Effector memory CD8-positive, alpha-beta T cell (primary cell): ENCODE measurements at places on chromosomes 13 and 19.

GRCh38 chr19:4541114-4541805 lies 1.4 kb upstream of the LRG1 start:
- H3K4me3 ChIP-seq = no peak overlapping the region
- no peaks in the 10 kb centered on the region for H3K4me1 ChIP-seq
- no peak overlapping the region for H3K27ac ChIP-seq
- peaks cover under 1% of the 10 kb centered on the region for H3K36me3 ChIP-seq
- DNase-seq = no peak

GRCh38 chr13:86729206-86729605 lies 930.0 kb upstream of the SLITRK6 start:
- no peak overlapping the region for H3K27ac ChIP-seq
- no peaks in the 10 kb centered on the region for H3K27me3 ChIP-seq
- H3K4me3 ChIP-seq = no peak overlapping the region
- no peaks in the 10 kb centered on the region for H3K36me3 ChIP-seq
- no peak for DNase-seq

GRCh38 chr13:75897386-75897785 lies 261.3 kb downstream of the LMO7 start:
- H3K36me3 ChIP-seq = no peaks in the 10 kb centered on the region
- H3K27me3 ChIP-seq = peaks cover 5% of the 10 kb centered on the region
- no peak overlapping the region for H3K4me3 ChIP-seq
- no peak for DNase-seq
- H3K27ac ChIP-seq = no peak overlapping the region
- no peaks in the 10 kb centered on the region for H3K4me1 ChIP-seq

DNA sequence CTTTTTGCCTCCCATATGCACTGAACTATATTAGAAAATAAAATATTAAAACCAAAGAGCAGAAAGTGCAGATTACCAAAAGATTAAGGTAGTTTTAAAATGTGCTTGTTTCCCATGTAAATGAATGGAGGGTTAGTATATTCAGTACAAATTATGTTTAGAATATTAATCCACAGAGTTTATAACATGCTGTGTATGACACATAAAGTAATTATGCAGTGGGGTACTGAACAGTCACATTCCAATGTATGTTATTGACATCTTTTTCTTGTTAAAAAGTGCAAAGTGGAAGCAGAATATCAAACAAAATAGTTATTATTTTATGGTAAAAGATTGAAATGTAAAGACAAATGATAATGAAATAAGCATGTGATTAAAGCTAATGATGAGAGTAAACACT lies 79.3 kb downstream of the GPC6 start:
- H3K27ac ChIP-seq = no peak overlapping the region
- DNase-seq = no peak
- H3K27me3 ChIP-seq = no peaks in the 10 kb centered on the region
- H3K4me3 ChIP-seq = no peak overlapping the region

GRCh38 chr19:4375164-4376027 lies 25.0 kb downstream of the SH3GL1 start:
- peak overlapping the region; percentile 46 for H3K27ac ChIP-seq
- H3K27me3 ChIP-seq = no peaks in the 10 kb centered on the region
- H3K4me3 ChIP-seq = peak overlapping the region; percentile 6
- peaks cover 35% of the 10 kb centered on the region for H3K4me1 ChIP-seq
- DNase-seq = no peak

DNA sequence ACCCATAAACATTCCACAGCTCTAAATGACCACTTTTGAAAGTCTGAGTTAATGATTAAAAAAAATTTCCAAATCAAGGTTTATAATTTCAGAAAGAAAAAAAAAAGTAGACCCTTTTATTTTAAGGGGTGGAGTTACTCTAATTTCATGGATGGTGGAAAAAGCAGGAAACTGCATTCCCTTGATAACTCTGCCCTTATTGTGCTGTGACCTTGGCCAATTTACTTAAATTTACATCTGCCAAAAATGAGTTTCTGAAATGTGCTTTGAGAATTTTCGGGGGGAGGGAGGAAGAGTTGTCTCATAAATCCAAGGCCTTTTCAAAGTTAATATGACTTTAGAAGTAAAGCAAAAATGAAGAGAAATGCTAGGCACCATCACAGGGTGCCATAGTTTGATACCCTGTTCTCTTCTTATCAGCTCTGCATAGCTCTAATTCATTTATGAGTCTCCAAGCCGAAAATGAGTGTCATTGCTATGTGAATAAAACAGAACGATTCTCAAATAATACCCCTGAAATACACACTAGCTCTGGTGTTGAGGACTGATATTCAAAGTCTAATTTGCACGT lies 367.0 kb downstream of the DACH1 start:
- DNase-seq = no peak
- no peaks in the 10 kb centered on the region for H3K27me3 ChIP-seq
- no peak overlapping the region for H3K27ac ChIP-seq
- H3K36me3 ChIP-seq = no peaks in the 10 kb centered on the region

GRCh38 chr19:43623889-43624670 lies 4.7 kb upstream of the ZNF428 start:
- H3K27me3 ChIP-seq = peaks cover 18% of the 10 kb centered on the region
- H3K36me3 ChIP-seq = peaks cover 4% of the 10 kb centered on the region
- no peak overlapping the region for H3K4me3 ChIP-seq
- no peak overlapping the region for H3K27ac ChIP-seq

DNA sequence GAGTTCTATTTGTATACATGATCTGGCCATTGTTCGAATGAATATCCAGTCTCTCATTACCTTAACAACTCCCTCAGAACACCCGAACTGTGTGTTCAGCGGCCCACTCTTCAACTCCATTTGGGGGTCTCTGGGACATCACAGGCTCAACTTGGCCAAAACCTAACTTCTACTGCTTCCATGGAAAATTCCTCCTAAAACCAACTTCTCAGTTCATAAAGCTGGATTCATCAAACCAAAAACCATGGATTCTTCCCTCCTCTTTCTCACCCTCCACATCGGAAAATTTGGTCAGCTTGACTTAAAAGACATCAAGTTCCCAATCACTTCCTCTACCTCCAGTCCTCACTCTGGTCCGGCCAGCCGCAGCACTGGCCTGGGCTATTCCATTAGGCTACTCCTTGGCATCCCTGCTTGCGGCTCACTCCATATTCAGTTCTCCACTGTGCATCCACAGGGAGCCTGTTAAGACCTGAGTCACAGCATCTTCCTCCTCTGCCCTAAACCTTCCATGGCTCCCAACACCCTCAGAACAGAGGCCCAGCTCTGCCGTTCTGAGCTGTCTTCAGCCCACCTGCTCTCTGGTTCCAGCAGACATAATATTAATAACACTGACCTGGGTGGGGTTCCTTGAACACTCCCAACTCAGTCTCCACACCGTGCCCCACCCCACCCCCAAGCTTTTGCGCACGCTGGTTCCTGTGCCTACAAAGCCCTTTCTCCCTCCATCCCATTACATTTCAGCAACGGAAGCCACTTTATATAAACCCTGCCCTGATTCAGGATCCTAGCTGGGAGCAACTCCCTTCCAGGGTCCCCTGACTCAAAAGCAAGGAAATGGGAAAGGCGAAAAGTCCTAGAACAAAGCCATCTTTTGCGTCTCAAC lies 1.1 kb downstream of the ZNF792 start:
- peak overlapping the region; percentile 88 for H3K4me3 ChIP-seq
- peaks cover 28% of the 10 kb centered on the region for H3K4me1 ChIP-seq
- no peaks in the 10 kb centered on the region for H3K27me3 ChIP-seq
- no peak for DNase-seq
- H3K27ac ChIP-seq = peak overlapping the region; percentile 88

GRCh38 chr19:38793177-38793576 lies 4.2 kb downstream of the LGALS7B start:
- H3K36me3 ChIP-seq = no peaks in the 10 kb centered on the region
- H3K27ac ChIP-seq = no peak overlapping the region

GRCh38 chr19:48421548-48421947 lies 24.2 kb upstream of the GRWD1 start:
- H3K27ac ChIP-seq = no peak overlapping the region
- no peaks in the 10 kb centered on the region for H3K27me3 ChIP-seq
- no peak for DNase-seq
- peaks cover 10% of the 10 kb centered on the region for H3K4me1 ChIP-seq

GRCh38 chr13:109919715-109920375 lies 133.5 kb upstream of the IRS2 start:
- no peak for DNase-seq
- H3K27ac ChIP-seq = no peak overlapping the region
- no peak overlapping the region for H3K4me3 ChIP-seq
- no peaks in the 10 kb centered on the region for H3K27me3 ChIP-seq
- no peaks in the 10 kb centered on the region for H3K36me3 ChIP-seq
- H3K4me1 ChIP-seq = no peaks in the 10 kb centered on the region

GRCh38 chr13:75547917-75548316 lies 1.7 kb upstream of the UCHL3 start:
- H3K36me3 ChIP-seq = peaks cover 15% of the 10 kb centered on the region
- peaks cover 22% of the 10 kb centered on the region for H3K4me1 ChIP-seq
- no peak overlapping the region for H3K27ac ChIP-seq
- H3K4me3 ChIP-seq = no peak overlapping the region
- no peaks in the 10 kb centered on the region for H3K27me3 ChIP-seq
- DNase-seq = no peak

DNA sequence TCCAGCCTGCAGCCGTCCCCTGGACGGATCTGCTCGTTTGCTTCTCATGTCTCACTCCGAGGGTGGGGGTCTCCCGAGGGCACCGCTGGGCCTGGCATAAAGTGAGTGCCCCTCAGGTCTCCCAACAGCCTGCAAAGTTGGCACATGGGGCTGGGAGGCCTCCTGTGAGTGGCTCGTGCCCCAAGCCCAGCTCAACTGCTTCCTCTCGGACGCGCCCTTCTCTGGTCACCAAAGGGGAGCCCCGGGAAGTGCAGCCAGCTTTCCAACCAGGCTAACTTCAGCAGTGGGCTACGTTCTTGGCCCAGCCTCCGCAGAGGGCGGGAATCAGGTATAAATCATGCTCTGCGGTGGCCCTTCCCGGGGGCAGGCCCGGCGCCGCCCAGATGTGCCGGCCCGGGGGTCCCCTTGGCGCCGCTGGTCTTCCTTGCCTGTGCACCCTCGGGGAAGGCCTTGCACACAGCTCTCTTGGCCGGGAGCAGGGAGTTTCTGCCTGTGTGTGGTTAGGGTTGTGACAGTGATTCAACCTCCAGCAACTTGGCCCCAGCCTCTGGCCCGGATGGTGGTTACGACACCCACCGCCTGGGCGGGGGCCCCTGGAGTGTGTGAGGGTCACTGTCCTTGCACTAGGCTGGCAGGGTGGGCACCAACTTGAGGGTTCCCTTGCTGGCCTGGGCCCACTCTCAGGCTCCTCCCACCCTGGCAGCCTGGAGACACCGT lies 20.7 kb downstream of the CEBPG start:
- H3K36me3 ChIP-seq = no peaks in the 10 kb centered on the region
- DNase-seq = no peak
- no peak overlapping the region for H3K4me3 ChIP-seq
- H3K27me3 ChIP-seq = no peaks in the 10 kb centered on the region

- no peaks in the 10 kb centered on the region for H3K36me3 ChIP-seq
- no peak overlapping the region for H3K27ac ChIP-seq
- no peak for DNase-seq
- no peak overlapping the region for H3K4me3 ChIP-seq
- no peaks in the 10 kb centered on the region for H3K27me3 ChIP-seq
Measured at GRCh38 chr13:79803989-79804388, 323.0 kb downstream of the NDFIP2 start.

DNA sequence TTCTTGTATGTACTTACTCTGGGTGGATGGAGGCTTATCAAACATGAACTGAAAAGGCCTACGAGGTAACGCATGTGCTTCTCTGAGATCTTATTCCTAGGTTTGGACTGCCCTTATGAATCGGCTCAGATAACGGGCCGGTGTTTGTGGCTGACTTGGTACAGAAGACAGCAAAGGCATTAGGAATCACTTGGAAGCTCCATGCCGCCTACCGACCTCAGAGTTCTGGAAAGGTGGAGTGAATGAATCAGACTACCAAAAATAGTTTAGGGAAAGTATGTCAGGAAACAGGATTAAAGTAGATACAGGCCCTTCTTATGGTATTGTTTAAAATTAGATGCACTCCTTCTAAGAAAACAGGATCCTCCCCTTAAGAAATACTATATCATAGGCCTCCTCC lies 172.4 kb upstream of the PCDH9 start:
- no peak overlapping the region for H3K4me3 ChIP-seq
- no peaks in the 10 kb centered on the region for H3K27me3 ChIP-seq
- H3K4me1 ChIP-seq = no peaks in the 10 kb centered on the region
- no peak overlapping the region for H3K27ac ChIP-seq

GRCh38 chr13:76874479-76874878 lies 11.7 kb downstream of the KCTD12 start:
- no peak overlapping the region for H3K27ac ChIP-seq
- peaks cover under 1% of the 10 kb centered on the region for H3K36me3 ChIP-seq
- no peak overlapping the region for H3K4me3 ChIP-seq
- peaks cover 7% of the 10 kb centered on the region for H3K4me1 ChIP-seq
- no peak for DNase-seq
- peaks cover 74% of the 10 kb centered on the region for H3K27me3 ChIP-seq

DNA sequence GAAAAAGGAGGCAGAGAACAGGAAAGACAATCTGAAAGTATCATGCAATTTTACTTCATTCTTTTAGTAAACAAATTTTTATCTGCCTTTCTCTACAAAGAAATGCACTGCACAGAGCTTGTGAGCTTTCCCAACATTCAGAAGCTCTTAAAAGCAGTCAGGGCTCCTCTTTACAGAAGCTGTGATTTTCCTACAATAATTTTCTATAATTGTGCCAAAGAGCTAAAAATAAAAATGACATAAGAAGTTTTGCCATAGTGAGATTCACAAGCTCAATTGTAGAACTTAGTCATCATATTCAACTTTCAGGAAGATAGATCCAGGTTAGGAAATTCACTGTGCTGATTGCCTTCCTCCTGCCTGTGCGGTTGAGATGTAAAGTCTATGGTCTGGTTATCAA lies 341.4 kb downstream of the PCDH9 start:
- H3K4me3 ChIP-seq = no peak overlapping the region
- H3K27me3 ChIP-seq = no peaks in the 10 kb centered on the region
- H3K27ac ChIP-seq = no peak overlapping the region
- no peak for DNase-seq
- no peaks in the 10 kb centered on the region for H3K36me3 ChIP-seq
- H3K4me1 ChIP-seq = no peaks in the 10 kb centered on the region

- no peaks in the 10 kb centered on the region for H3K27me3 ChIP-seq
- H3K36me3 ChIP-seq = peaks cover 29% of the 10 kb centered on the region
- H3K4me3 ChIP-seq = peak overlapping the region; percentile 2
- no peak overlapping the region for H3K27ac ChIP-seq
Measured at GRCh38 chr19:584240-585001, 5.3 kb upstream of the HCN2 start.

DNA sequence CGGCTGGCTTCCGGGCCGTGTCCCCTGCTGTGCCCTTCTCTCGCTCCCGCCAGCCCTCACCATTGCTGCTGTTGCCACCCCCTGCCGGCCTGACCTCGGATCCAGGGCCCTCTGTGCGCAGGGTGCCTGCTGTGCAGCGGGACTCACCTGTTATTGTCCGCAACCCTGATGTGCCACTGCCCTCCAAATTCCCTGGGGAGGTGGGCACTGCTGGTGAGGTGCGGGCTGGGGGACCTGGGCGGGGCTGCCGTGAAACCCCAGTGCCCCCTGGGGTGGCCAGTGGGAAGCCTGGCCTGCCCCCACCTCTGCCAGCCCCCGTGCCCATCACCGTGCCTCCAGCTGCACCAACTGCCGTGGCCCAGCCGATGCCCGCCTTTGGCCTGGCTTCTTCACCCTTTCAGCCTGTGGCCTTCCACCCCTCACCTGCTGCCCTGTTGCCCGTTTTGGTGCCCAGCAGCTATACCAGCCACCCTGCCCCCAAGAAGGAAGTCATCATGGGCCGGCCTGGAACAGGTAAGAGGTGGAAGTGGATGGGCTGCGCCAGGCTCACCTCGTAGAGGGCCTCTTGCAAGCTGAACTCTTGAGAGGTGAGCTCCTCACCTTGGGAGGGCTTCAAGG lies 5.1 kb downstream of the CIC start:
- H3K4me1 ChIP-seq = peaks cover 38% of the 10 kb centered on the region
- H3K36me3 ChIP-seq = peaks cover 43% of the 10 kb centered on the region
- no peak overlapping the region for H3K27ac ChIP-seq
- H3K4me3 ChIP-seq = no peak overlapping the region
